Trophoblast cell (in vitro differentiated cells and primary cell): ENCODE measurements at places on chromosomes 7 and 10.

- DNase-seq: no peak
Measured at GRCh38 chr7:121938429-121938996, 65.6 kb downstream of the PTPRZ1 start.

- DNase-seq: no peak
Measured at GRCh38 chr7:74379938-74380337, 73.8 kb upstream of the GTF2IRD1 start.

DNA sequence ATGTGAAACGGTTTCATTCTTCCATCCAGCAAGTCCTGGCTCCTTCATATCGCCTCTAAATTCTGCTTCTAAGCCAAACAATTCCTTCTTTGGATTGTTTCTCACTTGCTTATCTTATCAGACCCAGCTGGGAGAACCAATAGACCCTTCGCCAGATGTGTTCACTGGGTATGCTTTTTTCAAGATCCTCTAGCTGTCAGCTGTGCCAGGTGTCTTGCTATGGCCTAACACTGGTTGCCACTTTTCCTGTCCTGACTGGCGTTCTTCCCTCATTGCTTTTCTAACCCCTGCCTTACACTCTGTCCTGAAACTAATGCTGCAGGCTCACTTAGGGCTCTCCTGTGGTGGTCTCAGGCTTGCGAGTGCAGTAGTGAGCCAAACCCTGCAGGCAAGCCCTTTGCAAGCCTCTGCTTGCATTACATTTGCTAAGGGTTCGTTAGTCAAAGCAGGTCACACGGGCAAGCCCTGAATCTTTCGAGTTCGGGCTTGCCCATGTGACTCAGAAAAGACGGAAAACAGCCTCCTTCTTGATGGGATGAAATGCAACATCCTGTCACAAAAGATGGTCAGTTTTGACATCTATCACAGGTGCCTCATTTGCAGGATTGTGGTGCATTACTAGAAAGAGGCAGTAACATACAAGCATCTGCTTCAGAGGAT is 92.8 kb downstream of the VWC2 start:
- no peak for DNase-seq

DNA sequence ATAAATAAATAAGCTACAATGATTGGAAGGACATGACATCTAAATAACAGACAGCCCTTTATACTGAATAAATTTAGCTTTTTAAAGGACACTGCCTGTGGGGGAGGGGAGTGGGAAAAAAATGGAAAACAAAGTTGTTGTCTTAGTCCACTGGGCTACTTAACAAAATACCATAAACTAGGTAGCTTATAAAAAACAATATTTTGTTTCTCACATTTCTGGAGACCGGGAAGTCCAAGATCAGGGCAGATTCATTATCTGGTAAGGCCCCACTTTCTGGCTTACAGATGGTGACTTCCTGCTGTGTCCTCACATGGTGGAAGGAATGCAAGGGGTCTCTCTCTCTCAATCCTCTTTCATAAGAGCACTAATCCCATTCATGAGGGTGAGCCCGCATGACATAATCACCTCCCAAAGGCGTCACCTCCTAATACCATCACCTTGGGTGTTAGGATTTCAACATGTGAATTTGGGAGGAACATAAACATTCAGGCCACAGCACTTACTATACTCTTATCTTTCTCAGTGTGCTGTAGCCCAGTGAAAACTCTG is 43.0 kb downstream of the DNAJC12 start:
- DNase-seq: no peak

GRCh38 chr10:17249820-17250219 is 21.8 kb downstream of the VIM start:
- no peak for DNase-seq

- DNase-seq: no peak
Measured at GRCh38 chr10:86747796-86748581, 8.4 kb upstream of the BMPR1A start.
